ENCODE measurements at places on chromosomes 1 and 21.

DNA sequence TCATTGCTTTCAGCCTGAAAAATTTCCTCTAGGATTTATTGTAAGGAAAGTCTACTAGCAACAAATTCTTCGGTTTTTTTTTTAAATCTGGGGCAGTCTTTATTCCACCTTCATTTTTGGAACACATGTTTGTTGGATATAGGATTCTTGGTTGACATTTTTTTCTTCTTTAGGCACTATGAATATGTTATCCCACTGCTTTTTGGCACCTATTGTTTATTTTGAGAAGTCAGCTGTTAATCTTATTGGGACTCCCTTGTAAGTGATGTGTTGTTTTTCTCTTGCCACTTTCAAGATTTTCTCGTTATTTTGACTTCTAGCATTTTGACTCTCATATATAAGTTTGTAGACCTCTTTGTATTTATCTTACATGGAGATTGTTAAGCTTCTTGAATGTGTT is 99.3 kb downstream of the NPHS2 start:
- DNase-seq: no peak

- DNase-seq: no peak
These were observed 6.6 kb downstream of the FCMR start for GRCh38 chr1:206915030-206915735.

- DNase-seq: no peak
These were observed 47.1 kb downstream of the TCEANC2 start for GRCh38 chr1:54100500-54100899.

- no peak for DNase-seq
These were observed 24.1 kb upstream of the MYCL start for GRCh38 chr1:39925721-39926342.

DNA sequence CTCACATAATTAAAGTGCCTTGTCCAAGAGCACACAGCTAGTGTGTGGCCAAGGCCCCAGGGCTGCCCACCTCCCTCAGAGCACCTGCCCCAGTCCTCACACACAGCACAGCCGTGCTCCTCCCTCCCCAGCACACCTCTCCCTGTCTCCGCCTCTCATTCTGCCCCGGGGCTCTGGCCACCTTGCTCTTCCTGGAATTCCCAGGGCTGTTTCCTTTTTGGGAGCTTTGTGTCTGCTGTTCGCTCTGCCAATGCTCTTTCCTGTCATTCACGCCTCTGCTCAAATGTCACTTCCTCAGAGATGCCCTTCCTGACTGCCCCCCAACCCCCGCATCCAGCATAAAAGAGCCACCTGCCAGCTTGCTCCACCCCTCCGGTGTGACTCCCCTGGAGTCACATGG is 13.3 kb downstream of the SLC6A17 start:
- no peak for DNase-seq

- no peak for DNase-seq
These were observed 12.3 kb upstream of the SLC30A10 start for GRCh38 chr1:219940707-219941106.

DNA sequence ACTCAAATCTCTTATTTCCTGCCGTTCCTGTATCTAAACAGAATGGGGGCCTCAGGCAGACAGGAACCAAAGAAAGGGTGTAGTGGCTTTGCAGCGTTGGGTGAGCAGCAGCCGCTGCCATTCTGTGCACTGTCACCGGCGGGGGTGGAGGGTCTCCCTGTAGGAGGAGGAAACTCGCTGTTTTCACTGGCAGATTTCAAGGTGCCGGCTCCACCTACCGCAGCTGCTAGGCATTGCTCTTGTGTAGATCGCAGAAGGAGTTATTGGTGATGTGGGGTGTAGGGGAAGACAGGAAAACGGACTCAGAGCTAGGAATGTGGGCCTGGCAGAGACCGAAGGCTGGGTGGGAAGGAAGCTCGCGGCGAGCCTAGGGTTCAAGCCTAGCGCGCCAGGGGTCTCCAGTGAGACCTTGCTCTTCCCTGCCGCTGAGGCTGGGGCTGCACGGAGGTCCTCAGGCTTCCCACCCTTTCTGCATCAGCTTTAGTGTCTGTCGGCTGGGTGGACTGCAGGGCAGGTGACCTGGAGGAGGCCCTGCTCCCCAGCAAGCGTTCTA is 20.8 kb downstream of the ATP5PO start:
- peak; percentile 86 for DNase-seq

Data from tibial artery (tissue), 4 donors.